SHP77 treated with DMSO at 0.1 percent for 48 hours (cell line): ENCODE measurements at places on chromosomes 2 and 18.

GRCh38 chr2:229586746-229587705 lies 127.3 kb downstream of the DNER start:
- DNase-seq = no peak

DNA sequence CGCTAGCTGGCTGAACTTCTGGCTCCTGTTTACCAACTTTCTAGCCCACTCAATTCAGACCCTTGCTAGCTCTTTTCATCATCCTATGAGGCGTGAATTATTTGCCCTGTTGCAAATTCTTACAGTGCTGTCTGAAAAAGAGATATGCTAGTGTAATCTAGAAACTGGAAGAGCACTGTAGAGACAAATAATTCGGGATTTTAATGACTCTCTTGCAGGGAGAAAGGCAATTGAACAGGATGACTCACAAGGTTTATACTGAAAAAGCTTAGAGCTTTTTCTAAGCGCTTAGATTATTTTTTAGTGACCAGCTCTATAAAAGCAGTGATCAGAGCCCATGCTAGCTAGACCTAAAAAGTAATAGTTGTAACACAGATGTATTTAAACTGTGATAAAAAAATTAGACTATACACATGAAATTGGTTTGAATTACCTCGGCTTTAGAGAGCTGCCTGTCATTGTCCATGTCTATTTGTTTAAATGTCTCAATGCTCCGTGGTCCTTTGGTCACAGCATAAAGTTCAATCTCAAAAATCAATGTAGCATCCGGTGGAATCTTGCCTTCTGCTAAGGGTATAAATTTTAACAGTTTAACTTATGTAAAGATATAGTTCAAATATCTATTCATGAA lies 9.1 kb downstream of the FKBP7 start:
- DNase-seq = no peak

DNA sequence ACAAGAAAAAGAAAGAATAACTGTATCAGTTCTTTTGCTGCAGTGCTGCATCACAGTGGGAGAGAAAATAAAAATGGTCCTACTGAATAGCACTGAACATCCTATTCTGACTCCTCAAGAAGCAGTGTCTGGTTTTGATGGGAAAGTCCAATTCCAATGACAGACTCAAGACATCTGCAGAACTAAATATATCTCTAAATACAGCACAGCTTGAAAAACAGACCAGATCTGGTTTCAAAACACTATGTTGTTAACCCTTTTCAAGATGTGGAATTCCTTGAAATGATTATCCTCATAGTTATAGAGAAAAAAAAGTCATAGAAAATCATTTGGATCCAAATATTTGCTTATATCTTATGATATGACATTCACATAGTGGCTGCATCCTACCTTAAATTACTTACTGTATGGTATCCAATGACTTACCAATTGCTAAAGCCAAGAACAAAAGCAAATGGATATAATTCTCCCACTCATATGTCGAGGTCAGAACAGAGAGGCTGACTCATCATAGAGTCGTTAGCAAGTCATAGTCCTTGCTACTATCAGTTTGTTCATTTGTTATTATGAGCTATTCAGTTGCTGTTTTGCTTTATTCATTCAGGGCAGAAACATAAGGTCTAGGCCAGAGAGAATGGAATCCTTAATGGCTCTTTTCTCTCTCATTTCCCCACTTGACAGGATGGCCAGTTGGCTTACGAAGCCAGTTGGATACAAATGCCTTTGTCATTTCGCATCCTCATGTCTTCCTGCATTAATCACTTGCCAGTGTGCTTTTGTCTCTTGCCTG lies 62.5 kb upstream of the ACVR2A start:
- DNase-seq = no peak

- no peak for DNase-seq
These were observed 39.9 kb downstream of the ADD2 start for GRCh38 chr2:70728128-70728527.

DNA sequence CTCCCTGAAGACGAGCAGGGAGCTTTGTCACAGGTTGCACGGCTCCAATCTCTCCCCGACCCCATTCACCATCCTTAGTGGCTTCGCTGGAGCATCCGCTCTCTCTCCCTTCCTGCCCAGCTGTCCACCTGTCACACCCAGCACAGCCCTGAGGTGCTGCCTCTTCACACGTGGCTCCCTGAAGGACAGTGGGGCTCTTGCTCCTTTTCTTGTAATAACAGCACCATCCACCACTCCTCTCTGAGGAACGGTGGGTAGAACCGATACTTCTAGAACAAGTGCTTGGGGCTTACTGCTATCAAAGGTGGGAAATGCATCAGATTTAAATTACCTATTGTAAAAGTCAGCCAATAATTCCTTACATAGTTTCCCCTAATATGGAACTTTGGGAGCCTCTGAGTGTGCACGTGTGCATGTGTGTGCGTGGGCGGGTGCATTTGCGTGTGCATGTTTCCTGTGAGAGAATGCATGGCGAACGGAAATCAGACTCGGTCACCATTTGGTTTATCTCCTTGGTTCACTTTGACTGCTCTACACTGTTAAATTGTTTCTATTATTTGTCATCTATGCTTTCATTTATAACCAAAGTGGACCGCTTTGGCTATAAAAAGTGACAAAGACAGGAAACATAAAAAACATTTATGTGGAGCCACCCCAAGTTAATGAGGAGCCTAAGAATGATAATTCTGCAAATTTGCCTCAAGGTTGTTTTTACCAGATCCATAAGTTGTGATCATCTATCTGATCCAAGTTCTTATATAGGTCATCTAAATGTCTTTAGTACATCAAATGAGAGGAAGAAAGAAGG lies 39.1 kb downstream of the KLHL29 start:
- DNase-seq = no peak

- no peak for DNase-seq
These were observed 25.2 kb upstream of the TMEM237 start for GRCh38 chr2:201668402-201668910.
